ENCODE measurements at places on chromosomes 5 and 9. TPM values are rescaled to one million over a fixed set of nuclear protein-coding genes. Genes with fewer than 3 reads are reported as not detected.

- H3K36me3 ChIP-seq: no peaks in the 10 kb centered on the region
- no peak for DNase-seq
- peaks cover 10% of the 10 kb centered on the region for H3K4me1 ChIP-seq
- H3K4me3 ChIP-seq: peak overlapping the region; percentile 77
- H3K27ac ChIP-seq: peak overlapping the region; percentile 86
- H3K27me3 ChIP-seq: no peaks in the 10 kb centered on the region
Measured at GRCh38 chr5:14870337-14871213, 1.0 kb downstream of the ANKH start.

- H3K4me3 ChIP-seq: peak overlapping the region; percentile 86
- no peak for DNase-seq
- H3K27me3 ChIP-seq: no peaks in the 10 kb centered on the region
- peaks cover 4% of the 10 kb centered on the region for H3K36me3 ChIP-seq
- peak overlapping the region; percentile 91 for H3K27ac ChIP-seq
Measured at GRCh38 chr9:75893106-75893505, 2.6 kb downstream of the PCSK5 start.

DNA sequence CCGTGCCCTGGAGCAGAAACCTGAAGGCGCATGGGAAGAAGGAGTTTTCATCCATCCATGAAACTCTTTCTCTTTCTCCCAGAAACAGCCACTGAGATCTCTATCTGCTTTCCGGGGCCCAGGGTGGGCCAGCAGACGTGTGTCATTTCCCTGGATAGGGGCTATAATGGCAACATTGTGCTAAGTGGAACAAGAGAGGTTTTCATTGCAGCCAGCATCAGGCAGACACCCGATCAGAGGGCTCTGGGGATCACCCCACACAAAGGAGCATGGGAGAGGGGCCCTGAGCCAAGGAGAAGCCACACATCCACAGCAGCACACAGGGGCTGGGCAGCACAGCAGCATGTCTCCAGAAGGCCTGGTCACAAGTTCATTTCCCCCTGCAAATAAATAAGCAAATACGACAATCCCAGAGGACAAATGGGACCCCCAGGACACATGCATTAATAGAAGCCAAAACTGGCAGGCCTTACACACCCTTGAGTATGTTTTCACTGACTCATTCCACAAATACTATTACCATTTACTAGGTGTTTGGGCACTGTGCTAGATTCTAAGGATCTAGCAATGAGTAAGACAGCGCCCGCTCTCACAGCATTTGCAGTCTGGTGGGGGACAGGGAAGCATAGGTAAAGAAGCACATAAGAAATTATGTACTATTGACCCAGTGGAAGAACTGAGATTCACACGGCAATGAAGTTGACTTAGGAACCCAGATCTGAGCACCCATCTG lies 4.3 kb upstream of the AFAP1L1 start:
- H3K4me3 ChIP-seq: no peak overlapping the region
- H3K27me3 ChIP-seq: peaks cover 23% of the 10 kb centered on the region
- DNase-seq: no peak
- H3K4me1 ChIP-seq: peaks cover 8% of the 10 kb centered on the region
- H3K27ac ChIP-seq: no peak overlapping the region

DNA sequence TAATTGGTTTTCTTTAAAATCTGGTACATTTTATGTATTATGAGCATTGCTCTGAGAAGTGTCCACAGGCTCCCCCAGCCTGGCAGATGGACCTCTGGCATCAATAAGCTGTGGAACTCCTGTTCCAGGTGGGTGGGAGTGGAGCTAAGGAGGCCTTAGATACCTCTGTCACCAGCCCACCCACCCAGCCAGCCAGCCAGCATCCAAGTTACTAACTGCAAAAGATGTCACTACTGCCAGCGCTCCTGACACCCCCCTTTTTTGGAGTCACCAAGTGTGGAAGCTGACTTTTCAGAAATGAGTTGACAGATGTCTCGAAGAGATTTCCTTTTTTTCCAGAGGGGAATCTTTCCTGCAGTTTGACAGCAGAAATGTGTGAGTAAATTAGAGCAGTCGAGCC lies 111.2 kb downstream of the GALNT10 start:
- no peaks in the 10 kb centered on the region for H3K4me1 ChIP-seq
- no peak overlapping the region for H3K4me3 ChIP-seq

DNA sequence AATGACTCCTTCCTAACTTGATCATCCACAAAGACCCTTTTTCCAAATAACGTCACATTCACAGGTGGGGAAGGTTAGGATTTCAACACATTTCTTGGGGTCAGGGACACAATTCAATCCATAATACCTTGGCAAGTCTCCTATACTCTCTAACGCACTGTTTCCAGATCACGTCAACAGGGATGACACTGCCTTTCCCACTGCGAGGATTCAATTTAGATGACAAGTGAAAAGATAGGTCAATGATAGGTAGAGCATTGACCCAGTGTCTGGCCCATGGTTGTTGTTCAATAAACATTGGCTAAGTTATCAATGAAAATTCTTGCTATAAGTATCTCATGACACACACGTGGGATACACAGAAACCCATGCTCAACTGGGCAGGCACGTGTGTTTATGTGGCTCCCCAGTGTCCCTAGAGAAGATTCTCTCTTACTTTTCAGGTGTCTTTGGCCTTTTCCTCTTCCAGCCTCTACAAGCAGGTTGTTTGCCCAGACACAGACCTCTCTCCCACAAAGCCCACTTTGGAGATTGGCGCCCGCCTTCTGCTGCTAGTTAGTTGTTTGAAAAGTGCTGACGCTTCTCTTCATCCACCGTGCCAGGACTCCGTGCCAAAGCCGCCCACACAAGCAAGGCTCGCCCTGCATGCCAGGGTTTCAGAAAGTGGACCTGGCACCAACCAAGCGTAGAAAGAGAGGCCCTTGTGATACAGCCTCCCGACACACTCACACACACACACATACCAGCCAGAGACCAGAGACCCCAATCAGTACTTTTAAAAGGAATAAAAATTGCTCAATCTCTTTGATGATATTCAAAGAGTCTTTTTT lies 594.5 kb downstream of the BNC2 start:
- H3K36me3 ChIP-seq: no peaks in the 10 kb centered on the region
- H3K4me3 ChIP-seq: no peak overlapping the region

- no peaks in the 10 kb centered on the region for H3K36me3 ChIP-seq
- no peak overlapping the region for H3K27ac ChIP-seq
- peak; percentile 12 for DNase-seq
- H3K4me1 ChIP-seq: peaks cover 20% of the 10 kb centered on the region
Measured at GRCh38 chr5:57778501-57779091, 296.0 kb upstream of the ACTBL2 start.

DNA sequence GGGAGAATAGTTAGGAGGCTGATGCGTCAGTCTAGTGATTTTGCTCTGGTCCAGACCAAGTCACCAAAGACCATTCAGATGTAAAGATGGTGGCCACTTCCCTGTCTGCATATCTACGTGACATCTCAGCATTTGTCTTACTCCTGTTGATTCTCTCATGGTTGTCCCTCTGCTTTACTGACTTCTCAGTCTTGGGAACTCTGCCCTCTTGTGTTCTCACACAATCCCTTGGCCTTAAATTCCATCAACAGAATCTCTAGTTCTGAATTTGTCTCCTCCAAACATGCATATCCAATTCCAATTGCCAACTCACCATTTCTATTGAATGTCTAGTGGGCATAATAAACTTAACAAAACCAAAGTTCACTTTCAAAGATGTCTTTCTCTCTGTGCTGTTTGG lies 147.8 kb downstream of the SLC24A2 start:
- H3K4me3 ChIP-seq: no peak overlapping the region
- H3K27me3 ChIP-seq: no peaks in the 10 kb centered on the region

GRCh38 chr5:107092695-107093094 lies 578.0 kb downstream of the EFNA5 start:
- no peak overlapping the region for H3K4me3 ChIP-seq
- H3K27me3 ChIP-seq: no peaks in the 10 kb centered on the region
- DNase-seq: no peak
- H3K36me3 ChIP-seq: no peaks in the 10 kb centered on the region
- H3K4me1 ChIP-seq: no peaks in the 10 kb centered on the region
- no peak overlapping the region for H3K27ac ChIP-seq

DNA sequence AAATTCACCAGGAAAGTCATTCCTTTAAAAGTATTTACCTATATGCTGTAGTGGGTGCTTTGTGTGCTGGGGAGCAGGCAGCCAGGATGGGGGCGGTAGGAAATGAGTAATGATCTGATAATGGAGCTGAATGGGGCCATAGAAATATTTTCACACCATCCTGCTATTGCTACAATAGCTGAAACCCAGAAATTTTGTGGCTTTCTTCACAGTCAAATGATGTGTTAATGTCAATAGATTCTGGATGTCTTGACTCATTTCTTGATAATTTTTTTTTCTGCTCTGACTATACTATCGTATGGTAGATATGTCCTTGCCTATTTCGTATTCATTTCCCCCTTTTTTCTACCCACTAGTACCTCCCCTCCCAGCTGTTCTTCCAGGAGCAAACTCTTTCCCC lies 59.5 kb downstream of the RORB start:
- no peak overlapping the region for H3K27ac ChIP-seq
- DNase-seq: no peak
- H3K27me3 ChIP-seq: no peaks in the 10 kb centered on the region
- no peaks in the 10 kb centered on the region for H3K36me3 ChIP-seq

GRCh38 chr9:113673726-113674125 lies 202.4 kb upstream of the ZNF618 start:
- DNase-seq: no peak
- H3K4me1 ChIP-seq: no peaks in the 10 kb centered on the region

DNA sequence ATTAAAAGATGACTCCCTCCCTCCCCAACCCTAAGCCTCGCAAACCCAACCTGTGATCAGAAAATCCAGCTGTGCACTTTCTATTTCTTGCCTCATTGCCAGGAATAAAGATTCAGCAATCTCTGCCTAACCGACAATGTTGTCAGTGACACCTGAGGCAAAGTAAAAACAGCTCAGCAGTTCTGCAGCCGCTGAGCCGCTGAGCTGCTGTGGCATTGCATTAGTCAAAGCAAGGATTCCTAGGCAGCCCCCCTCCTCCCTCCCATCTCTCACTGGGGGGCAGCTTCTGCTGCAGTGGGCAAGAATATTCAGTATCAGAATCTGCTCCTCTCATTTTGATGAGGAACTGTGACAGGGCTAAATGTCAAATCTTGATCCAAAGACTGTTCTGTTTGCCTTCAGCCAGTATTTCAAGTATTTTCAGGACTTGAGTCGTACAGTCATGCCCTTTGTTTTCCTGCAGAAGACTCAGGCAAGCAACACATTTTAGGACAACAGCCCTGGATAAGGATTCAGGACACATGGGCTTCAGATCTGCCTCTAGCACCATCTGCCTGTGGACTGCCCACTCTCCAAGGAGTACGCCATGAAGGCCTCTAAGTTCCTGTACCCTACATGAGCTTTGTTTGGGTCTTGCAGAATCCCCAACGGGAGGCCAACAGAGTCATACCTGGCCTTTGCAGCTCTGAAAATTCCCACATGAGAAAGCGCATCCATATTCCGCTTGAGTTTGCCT lies 41.1 kb upstream of the DAP start:
- DNase-seq: no peak
- H3K4me3 ChIP-seq: no peak overlapping the region
- no peaks in the 10 kb centered on the region for H3K27me3 ChIP-seq

DNA sequence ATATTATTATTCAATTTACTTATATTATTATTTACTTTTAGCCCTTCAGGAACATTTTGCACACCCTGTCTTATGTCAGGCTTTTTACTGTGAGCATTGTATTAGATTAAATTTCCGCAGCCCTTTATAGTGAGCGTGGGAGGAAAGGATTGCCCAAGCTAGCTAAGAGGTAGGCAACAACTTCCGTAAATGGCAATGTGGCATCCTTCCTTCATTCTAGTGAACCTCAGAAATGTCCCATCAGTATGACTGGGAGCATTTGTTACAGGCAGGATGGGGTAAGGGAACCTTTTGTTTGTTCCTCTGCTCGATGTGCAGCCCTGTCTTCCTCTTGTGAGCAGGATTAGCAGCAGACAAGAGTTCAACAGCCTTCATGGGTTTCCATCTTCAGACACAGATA lies 6.2 kb upstream of the CD180 start:
- no peak overlapping the region for H3K4me3 ChIP-seq
- H3K27me3 ChIP-seq: no peaks in the 10 kb centered on the region
- no peaks in the 10 kb centered on the region for H3K4me1 ChIP-seq
- no peak overlapping the region for H3K27ac ChIP-seq
- H3K36me3 ChIP-seq: no peaks in the 10 kb centered on the region

- no peaks in the 10 kb centered on the region for H3K27me3 ChIP-seq
- no peaks in the 10 kb centered on the region for H3K36me3 ChIP-seq
- H3K4me3 ChIP-seq: no peak overlapping the region
- H3K27ac ChIP-seq: no peak overlapping the region
- H3K4me1 ChIP-seq: no peaks in the 10 kb centered on the region
Measured at GRCh38 chr9:71830929-71831328, 62.6 kb upstream of the CEMIP2 start.

- H3K27ac ChIP-seq: no peak overlapping the region
- no peak for DNase-seq
- H3K27me3 ChIP-seq: no peaks in the 10 kb centered on the region
- H3K36me3 ChIP-seq: no peaks in the 10 kb centered on the region
- H3K4me3 ChIP-seq: no peak overlapping the region
Measured at GRCh38 chr5:135678640-135679268, 100.0 kb upstream of the CXCL14 start.

The PCAT7 gene
- polyA plus RNA-seq: 0.84 TPM

The ATOSB gene
- 11.4 TPM for polyA plus RNA-seq

The OR5C1 gene
- polyA plus RNA-seq: not detected

The ESM1 gene
- 2.9 TPM for polyA plus RNA-seq

The KCNV2 gene
- 0.09 TPM for polyA plus RNA-seq

The DIRAS2 gene
- 2.4 TPM for polyA plus RNA-seq
